ENCODE measurements at places on chromosomes 3 and 15.

DNA sequence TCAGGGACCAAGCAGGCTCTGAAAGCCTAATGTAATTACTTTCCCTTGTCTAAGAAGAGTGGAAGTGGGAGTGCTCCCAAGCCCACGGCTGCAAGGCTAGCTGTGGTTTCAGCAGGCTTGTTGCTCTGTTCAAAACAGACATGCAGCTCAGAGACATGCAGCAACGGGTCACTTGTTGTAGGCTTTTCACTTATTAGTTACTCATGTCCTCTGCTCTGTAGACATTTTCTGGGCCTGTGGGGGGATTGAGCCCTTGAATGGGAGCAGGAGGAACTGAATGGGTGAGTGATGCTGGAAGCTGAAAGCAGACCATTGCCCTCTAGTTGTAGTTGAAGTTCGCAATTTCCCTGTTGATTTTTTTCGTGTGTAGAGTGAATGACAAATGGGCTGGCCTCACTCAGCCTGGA, 261.9 kb upstream of the NR2E3 start:
- no peak for DNase-seq

- DNase-seq = no peak
These were observed 10.6 kb downstream of the RBMS3 start for GRCh38 chr3:29291260-29291981.

DNA sequence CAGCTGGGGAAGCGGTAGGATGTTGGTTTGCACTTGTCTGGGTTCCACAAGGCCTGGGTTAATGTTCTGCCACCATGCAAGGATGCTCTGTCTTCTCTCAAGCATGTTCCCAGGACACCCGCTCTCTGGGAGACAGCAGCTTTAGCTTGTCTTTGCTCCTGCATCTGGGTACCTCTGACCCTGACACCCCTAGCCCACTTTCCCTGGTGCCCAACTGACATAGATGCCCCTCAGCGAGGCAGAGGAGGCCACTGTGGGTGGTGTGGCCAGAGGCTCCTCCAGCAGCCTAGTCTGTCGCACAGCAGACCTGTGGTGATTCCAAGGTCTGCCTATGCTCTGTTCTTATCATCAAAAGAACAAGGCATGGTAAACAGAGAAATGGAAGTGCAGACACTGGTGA, 83.6 kb upstream of the ALDH1L1 start:
- DNase-seq = no peak

DNA sequence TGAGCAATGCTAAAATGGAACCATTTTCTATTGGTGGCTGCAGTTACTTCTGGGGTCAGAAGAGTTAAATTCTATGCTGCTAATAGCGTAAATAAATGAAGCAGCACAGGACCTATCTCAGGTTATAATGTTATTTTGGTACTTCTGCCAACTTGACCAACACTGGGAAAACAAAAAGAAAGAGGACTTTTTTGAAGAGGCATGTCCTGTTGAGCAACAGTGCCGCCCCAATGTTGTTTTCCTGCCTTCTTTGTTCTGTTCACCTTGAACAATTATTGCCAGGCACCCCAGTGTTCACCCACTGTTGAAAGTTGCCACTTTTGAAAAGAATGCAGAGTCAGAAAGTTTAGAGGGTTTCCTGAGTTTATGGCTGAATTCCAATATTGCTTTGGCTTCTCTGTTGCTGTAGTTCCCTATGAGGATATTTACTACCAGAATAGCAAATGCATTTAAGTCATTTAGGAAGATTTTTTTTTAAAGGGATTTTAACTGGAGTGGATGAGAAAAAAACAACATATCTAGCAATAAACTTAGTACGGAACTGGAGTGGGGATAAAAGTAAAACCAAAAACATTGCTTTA, 679.0 kb upstream of the DPPA4 start:
- no peak for DNase-seq

All from nephron progenitor cell (in vitro differentiated cells).